Stimulated activated CD8-positive, alpha-beta memory T cell treated with anti-CD3 and anti-CD28 coated beads, Interleukin-15, amount 100 ng/mL, for 1 hour (primary cell): ENCODE measurements at places on chromosomes 5 and 9.

GRCh38 chr9:20815923-20816703 lies 132.1 kb downstream of the FOCAD start:
- no peak for DNase-seq

GRCh38 chr5:121949885-121950284 lies 11.9 kb upstream of the SRFBP1 start:
- DNase-seq = no peak

DNA sequence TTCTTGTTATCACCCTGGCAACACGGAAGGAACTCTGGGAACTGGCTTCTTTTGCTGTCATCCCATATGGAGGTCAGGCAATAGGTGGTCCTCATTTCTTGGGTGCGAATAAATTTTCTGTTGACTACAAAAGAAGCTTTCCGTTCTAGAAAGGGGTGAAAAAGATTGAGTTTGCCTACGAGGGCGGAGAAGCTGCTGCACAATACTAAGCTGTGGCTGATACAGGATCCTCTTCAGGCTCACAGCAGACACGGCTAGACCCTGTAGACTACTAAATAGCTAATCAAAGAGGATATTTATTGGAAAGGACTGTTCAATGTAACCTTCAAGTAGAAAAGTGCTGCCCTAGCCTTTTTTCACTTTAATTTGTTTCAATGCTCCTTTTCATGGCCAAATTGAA lies 58.1 kb downstream of the TJP2 start:
- DNase-seq = no peak

DNA sequence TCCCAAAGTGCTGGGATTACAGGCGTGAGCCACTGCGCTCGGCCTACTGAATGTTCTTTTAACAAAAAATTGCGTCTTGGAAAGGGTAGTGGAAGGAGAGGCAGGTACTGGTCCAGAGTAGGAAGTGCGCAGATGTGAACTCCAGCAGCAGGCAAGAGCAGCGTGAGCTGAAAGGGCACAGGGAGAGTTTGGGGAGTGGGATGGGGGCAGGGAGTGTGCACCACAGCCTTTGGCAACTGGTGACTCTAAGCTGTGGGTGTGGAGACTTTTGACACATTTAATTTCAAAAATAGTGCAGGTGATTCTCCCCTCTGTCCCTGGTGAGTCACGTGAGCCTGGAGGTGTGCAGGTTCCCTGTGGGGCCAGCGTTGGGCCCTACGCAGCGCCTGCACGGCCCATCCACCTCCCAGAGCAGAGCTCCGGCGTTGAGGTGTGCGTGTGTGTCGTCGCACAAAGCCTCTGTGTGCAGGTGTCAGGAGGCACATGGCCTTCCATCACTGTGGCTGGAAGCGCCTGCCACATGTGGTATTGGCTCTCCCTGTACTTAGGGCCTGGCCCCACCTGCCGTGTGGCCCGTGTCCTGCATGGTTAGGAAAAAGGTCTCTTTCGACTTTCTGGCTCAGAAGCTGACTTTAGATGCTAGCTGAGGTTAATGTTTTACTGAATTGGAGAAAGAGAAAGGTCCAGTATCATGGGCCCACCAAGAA lies 11.5 kb downstream of the SQSTM1 start:
- no peak for DNase-seq

GRCh38 chr5:50866415-50866814 lies 200.0 kb downstream of the PARP8 start:
- DNase-seq = no peak

- no peak for DNase-seq
Observed at GRCh38 chr5:142826741-142827492, 56.7 kb downstream of the ARHGAP26 start.

- DNase-seq = no peak
Observed at GRCh38 chr5:146006470-146007190, 70.3 kb downstream of the SH3RF2 start.

GRCh38 chr5:143355710-143356109 lies 47.8 kb downstream of the NR3C1 start:
- DNase-seq = peak; percentile 22

- DNase-seq = no peak
Observed at GRCh38 chr5:56069652-56070226, 75.0 kb upstream of the IL6ST start.

DNA sequence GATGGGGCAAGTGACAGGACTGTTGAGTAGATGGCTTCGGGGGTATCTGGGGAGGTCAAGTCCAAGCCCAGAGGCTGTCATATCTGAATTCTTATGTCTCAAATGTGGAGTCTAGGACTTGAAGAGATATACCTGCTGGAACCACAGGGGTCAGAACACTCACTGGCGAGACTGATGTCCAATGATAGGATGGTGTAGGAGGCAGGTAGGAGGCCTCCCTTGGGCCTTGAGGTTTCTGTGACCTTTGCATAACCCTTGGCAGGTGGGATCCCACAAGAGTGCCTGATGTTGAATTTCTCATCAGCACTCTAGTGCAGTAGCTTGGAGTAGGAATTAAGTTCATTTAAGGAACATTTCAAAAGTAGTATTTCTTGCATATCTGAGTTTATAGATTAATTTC lies 2.8 kb downstream of the CCL21 start:
- DNase-seq = no peak

DNA sequence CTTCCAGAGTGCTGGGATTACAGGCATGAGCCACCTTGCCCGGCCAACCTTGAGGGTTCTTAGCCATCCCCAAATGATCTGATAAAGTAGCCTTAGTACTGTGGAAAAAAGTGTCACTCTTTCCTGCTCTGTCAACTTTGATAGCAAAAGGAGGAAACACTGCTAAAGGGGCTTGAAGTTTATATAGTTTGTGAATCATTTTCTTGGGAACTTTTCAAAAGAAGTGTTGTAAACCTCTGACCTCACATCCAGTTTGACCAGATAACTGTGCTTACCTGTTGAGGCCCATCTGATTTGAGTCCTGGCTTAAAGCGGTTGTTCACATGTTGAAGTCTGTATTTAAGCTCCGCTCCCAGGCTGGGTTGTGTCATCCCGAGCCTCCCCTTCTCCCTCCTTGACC lies 303.3 kb downstream of the DOCK8 start:
- no peak for DNase-seq

GRCh38 chr5:45417285-45417998 lies 278.7 kb downstream of the HCN1 start:
- DNase-seq = no peak

DNA sequence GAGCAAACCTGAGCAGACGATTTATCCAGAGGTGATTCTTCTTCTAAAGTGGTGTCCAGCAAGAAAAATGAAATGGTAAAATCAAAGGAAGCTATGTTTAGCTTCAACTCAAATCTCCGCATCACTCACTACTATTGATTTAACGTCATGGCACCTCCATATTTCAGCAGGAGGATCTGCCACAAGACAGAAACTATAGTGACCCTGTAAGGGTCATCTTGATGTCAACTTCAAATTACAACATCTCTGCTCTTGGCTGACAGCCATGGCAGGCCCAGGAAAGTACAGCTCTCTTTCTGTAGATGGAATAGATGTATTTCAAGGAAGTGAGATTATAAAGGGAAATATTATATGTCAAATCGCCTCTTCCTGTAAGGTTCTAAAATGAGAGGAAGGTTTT lies 10.1 kb upstream of the EFNA5 start:
- DNase-seq = no peak

DNA sequence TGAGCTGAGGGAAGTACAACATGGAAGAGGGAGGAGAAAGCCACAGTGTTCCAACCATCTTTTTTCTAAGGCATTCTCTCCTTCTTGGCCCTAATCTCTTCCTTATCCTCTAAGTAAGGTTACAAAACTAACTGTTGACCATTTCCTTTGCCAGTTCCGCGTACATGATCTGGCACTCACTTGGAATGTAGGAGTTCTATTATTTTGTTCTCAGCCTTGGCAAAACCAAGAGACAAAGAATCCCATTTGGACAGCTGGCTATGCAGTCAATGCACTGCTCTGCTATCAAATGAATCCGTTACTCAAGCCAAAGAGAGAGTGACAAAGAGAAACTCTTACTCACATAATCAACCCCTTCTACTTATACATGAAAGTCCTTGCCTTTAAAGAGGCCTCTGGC lies 410.3 kb downstream of the DTWD2 start:
- no peak for DNase-seq

GRCh38 chr5:150600616-150601490 lies 39.6 kb upstream of the SYNPO start:
- no peak for DNase-seq

GRCh38 chr9:91773156-91773555 lies 176.9 kb downstream of the ROR2 start:
- no peak for DNase-seq

DNA sequence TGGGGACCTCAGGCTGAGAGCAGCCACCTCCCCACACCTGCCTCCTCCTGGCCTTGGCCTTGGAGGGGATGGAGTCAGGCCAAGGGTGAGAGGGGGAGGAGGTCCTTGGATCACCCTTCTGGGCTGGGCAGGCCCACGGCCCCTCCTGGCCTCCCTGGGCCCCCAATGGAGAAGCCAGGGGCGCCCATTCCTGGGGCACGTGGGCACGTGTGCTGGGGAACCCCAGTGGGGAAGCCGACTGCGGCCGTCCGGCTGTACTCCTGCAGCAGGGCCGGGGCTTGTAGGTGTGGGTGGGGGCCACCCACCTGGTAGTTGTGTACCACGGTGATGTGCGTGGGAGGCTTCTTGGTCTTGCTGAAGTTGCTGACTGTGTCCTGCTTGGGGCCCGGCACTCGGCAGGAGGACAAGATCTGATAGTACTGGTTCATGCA lies 8.5 kb downstream of the CRAT start:
- no peak for DNase-seq

DNA sequence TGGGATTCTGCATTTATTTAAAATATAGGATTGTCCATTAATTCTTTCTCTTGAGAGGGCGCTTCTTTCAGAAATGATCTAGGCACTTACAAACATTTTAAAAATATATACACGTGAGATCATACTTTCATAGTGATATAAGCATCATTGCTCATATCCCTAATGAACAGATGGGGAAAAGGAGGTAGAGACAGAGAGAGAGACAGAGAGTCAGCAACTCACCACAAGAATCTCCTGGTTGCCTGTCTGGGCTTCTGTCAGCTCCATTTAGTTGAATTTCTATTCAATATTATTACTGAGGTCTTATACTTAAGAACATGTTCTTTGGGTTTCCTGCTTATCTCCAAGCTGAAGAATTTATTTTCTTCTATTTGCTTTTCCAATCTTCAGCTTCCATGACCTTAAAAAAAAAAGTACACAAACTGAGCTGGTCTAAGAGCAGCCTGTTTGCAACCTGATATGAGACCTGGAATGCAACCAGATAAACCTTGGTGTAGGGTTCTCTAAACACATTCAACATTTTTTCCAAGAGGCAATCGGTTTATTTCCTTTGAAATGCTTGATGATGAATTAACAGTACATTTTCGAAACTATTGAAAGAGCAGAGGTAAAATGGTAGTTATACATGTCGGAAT lies 51.6 kb upstream of the LIFR start:
- no peak for DNase-seq

DNA sequence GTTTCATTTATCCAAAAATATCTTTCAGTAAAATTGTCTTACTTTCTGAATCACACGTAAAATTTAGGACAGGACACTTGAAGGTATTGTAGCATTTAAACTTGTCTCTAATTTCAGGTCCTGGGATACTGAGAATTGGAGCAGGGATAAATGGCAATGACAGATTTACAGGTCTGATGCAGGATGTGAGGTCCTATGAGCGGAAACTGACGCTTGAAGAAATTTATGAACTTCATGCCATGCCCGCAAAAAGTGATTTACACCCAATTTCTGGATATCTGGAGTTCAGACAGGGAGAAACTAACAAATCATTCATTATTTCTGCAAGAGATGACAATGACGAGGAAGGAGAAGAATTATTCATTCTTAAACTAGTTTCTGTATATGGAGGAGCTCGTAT lies 99.2 kb downstream of the ADGRV1 start:
- no peak for DNase-seq

DNA sequence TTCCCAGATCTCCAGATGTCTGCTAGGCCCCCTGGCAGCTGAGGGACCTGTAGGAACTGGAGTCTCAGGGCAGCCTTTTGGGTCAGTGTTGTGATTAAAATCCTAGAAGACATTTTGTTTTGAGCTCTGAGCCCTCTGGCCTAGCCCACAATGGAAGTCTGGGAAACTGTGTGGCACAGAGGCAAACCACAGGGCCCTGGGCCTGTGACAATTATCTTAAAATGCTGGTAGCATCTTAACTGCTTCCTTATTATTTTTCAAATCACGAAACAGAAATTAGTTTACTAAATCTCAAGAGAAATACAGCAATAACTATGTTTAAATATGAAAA lies 125.5 kb downstream of the STARD4 start:
- no peak for DNase-seq

DNA sequence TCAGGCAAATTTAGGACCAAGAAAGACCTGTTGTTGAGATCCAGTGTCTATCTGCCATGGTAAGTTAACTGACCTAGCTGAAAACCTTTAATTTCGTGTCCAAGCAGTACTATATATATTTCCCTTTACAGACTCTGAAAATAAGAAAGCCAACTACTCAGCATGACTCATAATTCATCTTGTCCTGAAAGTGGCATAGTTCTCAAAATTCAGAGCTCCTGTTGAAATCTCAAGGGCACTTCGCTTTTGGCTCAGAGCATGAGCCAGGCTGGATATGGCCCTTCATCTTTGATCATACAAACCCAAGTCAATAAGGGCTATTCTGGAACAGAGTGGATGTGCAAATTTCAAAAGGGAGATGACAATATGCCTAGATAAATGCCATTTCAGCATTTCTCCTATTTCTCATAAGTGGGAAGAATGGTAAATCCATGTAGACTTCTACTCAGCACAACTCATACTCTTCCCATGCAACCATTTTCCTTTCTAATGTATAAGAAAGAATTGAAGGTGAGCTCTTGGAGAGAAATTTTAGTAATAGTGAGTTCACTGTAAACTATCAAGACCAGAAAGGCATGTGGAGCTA lies 567.9 kb upstream of the DAB2 start:
- no peak for DNase-seq

DNA sequence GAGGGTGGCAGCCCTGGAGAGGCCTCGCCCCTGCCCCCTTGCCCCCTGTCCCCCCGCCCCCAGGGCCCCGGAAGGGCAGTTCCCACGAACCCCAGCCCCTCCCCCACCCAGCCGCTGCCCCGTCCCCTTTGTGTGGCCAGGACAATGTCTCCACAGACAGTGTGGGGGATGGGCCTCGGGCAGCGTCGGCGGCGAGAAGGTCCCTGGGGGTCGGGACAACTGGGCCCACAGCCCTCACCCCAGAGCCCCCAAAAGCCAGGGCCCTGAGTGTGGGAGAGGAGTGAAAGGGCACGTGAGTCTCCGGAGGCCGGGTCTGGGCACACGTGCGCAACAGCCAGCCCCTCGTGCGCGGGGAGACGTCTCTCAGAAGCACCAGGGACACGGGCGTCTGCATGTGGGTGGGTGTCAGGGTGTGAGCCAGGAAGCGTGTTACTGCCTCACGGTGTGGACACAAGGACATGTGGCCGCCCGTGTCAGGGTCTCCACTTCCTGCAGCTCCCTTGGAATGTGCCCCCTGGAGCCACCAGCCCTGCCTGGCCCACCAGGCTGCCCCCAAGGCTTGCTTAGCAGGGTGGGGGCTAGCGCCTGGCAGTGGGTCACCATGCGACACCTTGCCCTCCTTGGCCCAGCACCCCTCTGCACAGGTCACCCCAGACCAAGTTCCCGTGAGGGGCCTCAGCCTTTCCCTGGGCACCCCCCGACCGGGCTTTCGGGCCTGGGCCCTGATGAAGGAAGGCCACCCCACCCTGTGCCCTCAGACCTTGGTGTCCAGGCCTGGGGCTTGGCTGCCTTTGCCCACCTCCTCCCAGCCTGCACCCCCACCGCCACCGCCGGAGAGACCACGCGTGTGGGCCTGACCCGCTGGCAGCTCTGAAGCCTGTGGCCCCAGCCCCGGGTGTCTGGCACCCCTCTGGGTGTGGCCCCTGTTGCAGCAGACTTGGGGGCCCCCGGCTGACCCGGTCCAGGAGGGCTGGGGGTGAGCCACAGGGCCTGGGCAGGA lies 12.8 kb upstream of the NRARP start:
- DNase-seq = no peak
